ENCODE measurements at places on chromosomes 3 and 15.

DNA sequence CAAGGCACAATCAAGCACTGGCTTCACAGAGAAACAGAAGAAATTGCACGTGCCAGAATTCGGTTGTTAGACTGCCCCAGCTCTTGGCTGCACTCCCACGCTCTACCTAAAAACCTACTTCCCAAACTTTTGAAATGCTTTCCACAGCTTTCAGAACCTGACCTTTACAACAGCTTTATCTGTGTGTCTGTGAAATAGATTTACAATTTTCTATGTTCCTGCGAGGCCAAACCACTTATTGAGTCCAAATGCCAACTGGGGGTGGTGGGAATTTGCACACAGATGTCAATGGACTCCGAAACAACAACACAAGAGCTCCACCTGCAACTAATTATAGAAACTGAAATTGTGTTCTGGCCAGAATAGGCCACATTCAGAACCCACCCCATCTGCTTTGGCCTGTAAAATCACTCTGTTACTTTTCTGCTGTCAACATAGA is 44.6 kb downstream of the ERC2 start:
- no peak for DNase-seq

DNA sequence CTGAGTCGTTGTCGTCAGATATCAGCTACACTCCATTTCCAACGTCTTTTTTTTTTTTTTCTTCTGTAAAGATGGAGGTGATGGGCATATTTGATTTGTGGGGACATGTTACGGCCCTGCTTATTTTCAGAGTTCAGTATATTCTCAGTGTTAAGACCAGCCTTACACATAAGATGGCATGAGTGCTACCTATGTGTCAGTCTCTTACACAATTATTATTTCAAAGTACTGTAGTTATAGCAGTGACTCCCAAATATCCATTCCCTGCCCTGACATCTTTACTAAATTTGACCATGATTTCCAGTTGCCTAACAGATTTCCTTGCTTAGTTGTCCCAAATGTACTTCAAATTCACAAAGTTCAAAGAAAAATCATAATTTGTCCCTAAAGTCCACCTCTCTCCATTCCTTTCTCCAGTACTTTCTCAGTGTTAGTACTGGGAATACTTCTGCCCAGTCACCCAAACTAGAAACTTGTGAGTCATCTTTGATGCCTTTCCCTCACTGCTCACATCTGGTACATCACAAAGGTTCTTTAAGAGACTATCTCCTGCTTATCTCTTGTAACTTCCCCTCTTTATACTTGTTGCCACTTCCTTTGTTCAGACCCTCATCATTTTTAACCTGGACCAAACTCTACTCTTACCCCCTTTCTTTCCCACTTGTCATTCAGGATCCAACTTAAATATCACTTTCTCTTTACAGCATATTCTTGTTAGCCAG is 67.0 kb downstream of the ZNF609 start:
- no peak for DNase-seq

DNA sequence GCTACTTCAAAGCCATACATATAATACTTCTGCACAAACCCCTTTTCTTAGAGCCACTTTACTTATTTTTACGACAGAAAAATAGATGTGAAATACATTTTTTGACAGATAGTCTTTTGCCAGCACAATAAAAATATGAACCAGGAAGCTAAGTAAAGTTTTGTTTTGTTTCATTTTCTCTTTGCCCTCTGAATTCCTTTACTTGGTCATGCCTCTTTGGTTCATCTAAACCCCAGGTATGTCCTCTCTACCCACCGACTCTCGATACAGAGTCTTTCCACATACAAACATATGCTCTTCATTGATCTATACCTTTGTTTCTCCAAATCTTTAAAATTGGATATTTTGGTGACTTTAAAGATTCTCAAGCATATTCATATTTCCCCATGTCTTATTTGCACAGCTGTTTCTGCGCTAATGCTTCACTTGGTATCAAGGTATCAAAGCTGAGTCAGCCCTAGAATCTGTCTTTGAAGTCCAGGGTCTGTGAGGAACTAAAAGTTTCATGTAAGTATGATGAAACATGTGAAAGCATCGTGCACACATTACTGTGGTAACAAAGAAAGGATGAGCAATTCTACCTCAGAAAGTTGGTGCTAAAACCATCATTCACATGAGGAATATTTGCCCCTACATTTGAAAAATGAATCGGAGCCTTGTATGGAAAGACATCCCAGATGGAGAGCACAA is 845.4 kb downstream of the NAALADL2 start:
- no peak for DNase-seq

- DNase-seq, result no peak
Measured at GRCh38 chr3:3589715-3590130, 209.5 kb upstream of the LRRN1 start.

GRCh38 chr3:122535964-122536631 is 21.4 kb upstream of the KPNA1 start:
- DNase-seq, result no peak

GRCh38 chr3:4807381-4808280 is 171.6 kb upstream of the BHLHE40 start:
- no peak for DNase-seq

DNA sequence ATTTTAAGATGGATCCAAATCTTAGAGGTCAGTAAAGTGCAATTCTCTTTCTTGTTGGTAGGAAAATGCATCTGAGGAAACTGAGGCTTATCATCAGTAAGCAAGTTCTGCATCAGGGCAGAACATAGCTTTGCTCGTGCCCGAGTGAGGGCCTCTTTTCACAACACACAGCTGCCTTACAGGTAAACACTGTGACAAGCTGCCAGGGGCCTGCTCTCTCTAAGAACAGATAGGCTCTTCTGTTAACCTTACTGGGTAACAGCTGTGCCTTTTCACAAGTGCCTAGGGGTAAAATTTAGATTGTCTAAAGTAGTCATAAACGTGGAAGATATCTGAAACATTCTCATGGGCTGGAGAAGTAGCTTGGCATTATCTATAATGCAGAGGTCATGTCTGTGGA is 118.1 kb downstream of the C3orf38 start:
- DNase-seq, result no peak

DNA sequence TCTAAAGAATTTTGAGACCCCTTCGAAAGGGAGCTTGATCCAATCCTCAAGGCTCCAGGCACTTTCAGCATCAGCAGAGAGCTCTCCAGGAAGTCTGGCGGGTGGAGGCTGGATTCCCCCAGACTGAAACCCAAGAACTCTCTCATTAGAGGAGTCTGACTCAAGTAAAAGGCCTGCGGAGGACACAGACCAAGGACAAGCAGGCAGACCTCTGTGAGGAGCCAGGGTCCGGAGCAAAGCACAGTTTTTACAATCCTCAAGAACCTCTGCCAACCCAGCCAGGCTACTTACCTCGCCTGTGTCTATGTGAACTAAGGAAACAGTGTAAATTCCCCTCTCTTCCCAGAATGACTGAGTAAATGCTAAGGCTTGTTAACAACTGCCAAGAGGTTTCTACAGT is 86.2 kb downstream of the FBN1 start:
- no peak for DNase-seq

GRCh38 chr3:53890726-53891475 is 758 bp downstream of the SELENOK start:
- DNase-seq, result peak; percentile 1

DNA sequence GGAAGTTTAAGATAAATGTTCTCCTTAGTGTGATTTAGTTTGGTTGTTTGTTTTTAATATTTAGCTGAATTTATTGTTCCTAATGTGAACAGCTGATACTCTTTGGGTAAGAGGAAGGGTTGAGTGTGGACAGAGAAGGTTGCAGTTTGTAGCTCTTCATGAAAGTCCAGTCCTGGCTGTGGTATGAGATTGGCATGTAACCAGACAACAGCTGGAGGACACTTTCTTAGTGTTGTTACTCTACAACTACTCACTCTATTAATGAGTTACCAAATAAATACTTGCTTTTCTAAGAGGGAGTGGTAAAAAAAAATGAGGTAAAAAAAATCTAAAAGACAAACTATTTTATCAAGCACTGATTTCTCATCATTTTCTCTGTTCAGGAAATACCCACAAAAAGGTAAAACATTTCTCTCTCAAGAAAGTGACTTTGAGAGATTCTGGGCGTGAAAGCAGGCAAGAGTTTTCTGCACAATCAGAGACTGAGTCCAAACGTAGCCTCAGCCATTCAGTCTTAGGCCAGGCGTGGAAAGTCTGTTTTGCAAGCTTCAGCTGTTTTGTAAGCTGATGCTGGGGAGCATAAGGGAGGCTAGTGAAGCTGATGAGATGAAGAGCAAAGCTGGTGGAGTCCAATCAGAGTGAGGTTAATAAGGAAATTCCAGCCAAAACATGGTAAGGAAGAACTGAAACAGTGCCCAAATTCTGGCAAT is 138.5 kb upstream of the ARPP21 start:
- DNase-seq, result no peak

GRCh38 chr15:63506537-63507035 is 2.2 kb downstream of the USP3 start:
- DNase-seq, result no peak

DNA sequence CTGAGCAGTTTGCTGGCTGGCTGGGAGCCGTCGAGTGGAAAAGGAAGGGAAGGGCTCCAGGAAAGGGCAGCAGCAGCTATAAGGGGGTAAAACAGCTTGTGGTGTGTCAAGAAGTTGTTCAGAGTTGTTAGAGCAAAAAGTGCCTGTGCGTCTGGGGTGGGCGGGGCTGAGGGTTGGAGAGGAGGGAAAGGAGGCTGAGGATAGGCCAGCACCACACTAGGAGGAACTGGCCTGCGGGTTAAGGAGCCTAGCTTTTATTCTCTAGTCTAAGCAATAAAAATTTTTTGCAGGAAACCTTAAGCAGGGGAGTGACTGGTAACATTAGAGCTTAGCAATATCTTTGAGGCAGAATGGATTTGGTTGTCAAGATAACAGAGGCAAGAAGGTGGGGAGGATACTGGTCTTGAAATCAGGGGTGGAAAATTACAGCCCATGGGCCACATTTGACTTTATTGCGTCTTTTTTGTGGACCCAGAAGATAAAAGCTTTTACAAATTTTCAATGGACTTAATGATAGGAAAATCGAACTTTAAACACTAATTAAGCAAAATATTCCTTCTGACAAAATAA is 134.5 kb upstream of the AADACL2 start:
- DNase-seq, result no peak

GRCh38 chr3:173255555-173255954 is 114.5 kb upstream of the SPATA16 start:
- DNase-seq, result no peak

DNA sequence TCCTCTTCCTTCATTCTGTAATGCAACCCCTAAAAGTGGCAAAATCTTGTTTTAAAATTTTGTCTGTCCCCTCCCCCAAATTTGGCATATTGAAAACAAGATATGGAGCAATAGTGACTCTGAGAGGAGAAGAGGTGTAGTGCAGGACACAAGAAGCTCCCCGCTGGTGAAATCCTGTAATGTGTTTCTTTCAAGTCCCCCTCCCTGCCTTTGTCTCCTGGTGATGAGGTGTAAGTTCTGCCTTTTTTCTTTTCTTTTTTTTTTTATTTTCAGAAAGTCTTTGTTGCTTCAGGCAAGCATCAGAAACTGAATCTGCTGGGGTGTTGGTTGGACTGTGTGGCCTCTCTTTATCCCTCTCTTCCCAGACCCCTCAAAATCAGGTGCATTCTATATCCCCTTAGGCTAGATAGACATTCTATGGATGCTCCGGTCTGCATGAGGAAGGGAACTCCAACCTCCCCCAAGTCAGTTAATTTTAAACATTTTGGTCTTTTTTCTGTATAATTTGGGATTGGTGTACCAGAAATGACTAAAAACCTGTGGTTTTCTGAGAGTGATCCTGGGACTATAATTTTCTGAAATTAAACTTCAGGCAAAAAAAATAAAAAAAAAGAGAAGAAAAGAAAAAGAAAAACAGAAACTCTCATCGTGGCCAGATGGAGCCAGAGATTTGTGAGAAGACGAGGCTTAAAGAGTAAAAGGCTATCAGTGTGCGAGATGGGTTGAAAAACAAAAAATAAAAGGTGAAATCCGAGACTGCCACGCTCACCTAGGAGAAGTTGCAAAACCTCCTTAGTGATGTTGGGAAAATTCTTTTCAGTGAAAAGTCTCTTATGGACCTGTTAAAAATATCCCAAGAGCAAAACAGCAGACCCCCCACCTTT is 21.4 kb downstream of the ACKR2 start:
- DNase-seq, result no peak

DNA sequence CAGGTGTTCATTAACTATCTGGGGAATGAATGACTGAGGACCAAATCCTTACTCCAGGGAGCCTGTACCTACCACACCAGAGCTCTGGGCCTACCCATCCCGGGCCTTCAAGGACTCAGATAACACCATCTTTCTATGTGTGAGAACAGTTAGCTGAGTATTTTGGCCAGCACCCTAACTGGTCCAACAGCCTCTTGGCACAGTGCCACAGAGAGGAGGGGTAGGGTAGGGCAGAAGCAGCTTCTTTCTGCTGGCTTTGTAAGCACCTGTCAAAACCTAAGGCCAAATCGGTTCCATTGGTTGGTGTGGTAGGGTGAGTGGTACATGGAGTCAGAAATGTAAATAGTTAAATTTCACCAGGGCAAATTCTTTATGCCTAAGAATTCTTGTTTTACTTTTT is 26.7 kb downstream of the ISL2 start:
- DNase-seq, result no peak

DNA sequence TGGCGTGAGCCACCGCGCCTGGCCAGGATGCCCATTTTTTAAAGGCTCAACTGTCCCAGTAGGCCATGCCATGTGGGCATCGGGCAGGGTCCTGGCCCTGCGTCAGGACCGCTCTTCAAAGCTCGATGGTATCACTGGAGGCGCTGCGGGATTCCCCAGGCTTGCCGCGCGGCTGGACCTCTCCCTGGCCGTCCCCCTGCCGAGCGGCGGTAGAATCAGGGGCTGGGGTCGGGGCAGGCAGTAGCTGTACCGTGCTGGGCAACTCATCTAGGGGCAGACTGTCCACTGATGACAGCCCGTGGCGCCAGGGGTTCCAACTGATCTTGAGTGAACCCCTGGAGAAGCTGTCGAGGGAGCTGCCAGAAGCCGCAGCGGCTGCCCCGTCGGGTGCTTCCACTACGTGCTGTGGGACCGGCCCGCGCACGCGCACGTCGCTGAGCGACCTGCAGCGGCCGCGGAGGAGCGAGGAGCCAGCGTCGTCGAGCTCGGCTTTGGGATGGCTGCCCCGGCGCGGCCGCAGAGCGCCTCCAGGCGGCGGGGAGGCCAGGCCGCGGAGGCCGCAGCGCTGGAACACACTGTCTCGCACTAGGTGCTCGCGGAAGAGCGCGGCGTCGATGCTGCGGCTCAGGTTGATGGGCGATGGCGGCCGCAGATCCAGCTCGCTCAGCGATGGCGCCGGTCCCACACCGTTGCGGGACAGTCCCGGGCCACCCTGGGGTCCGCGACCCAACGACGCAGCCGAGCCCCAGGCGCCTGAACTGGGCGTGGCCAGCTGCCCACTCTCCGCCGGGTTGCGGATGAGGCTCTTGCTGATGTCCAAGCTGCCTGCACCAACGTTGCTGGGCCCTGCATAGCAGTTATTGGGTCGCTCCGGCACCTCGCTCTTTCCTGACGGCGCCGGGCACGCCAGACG is 5.8 kb downstream of the PRRT3 start:
- DNase-seq, result peak; percentile 30

GRCh38 chr15:70322051-70322668 is 224.4 kb upstream of the TLE3 start:
- no peak for DNase-seq

GRCh38 chr3:72278349-72279067 is 493.6 kb upstream of the PROK2 start:
- no peak for DNase-seq

GRCh38 chr15:74540161-74540760 is 759 bp upstream of the ARID3B start:
- peak; percentile 14 for DNase-seq

Measured in NCI-H1436 (cell line).